ENCODE measurements at places on chromosomes 2 and 18.

- peak; percentile 65 for DNase-seq
Observed at GRCh38 chr18:62524440-62525200, 1.8 kb downstream of the ZCCHC2 start.

DNA sequence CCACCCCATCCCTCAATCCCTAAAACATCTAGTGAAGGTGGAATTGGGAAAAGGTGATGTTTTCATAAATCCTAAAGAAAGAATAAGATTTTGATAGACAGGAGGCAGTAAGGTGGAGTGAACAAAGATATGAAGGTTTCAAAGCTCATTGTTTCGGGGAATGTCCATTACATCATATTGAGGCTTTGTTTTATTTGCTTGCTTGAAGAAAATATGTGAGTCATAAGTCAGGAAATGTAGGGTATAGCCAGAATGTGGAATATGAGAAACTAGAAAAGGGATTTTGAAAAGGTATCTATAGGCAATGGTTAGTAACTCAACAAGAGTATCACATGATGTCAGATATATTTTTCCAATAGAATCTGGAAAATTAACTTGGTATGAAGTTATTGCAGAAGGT is 1178.5 kb upstream of the ACVR2A start:
- no peak for DNase-seq

- DNase-seq = no peak
Observed at GRCh38 chr2:133884739-133885381, 316.6 kb upstream of the NCKAP5 start.

GRCh38 chr2:159211447-159212396 is 74.8 kb downstream of the WDSUB1 start:
- DNase-seq = no peak

- no peak for DNase-seq
Observed at GRCh38 chr2:188440849-188441248, 149.2 kb downstream of the GULP1 start.

DNA sequence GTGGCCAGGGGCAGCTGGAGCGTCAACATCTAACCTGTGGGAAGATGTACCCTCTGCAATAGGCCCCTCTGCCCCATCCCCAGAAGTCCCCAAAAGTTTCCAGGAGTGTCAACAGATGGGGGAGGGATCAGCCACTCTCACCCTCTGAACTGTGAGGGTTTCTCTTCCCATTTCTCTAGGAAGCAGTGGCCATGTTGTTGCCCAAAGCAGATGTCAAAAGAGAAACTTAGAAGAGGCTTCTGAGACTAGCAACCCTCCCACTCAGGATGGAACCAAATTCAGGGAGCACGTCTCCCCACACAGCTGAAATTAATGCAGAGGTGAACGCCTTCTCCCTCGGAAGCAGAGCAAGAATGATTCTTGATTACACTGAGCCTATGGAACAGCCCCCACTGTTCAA is 70.3 kb downstream of the ARL4C start:
- peak; percentile 37 for DNase-seq

- no peak for DNase-seq
Observed at GRCh38 chr2:36392571-36393255, 37.1 kb downstream of the CRIM1 start.

DNA sequence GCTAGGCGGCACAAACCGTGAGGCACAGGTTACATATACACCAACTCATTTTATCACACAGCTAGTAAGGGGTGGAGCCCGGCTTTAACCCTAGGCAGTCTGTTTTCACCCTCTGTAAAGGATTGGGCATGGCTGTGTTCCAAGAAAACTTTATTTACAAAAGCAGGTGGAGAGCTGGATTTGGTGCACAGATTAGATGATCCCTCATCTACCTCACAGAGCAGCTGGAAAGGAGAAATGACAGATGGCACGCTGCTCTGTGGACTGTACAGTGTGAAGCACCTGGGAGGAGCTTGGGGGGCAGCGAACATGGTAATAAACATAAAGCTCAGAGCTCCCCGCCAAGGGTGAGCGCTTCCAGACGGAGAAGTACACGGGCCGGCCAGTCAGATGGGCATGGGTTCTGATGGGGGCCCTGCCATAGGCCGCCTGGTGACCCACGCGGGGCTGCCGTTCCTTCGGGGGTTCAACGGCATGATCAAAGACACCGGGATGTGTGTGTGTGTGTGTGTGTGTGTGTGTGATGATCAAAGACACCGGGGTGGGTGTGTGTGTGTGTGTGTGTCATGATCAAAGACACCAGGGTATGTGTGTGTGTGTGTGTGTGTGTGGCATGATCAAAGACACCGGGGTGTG is 862 bp upstream of the TMEM177 start:
- DNase-seq = peak; percentile 29

DNA sequence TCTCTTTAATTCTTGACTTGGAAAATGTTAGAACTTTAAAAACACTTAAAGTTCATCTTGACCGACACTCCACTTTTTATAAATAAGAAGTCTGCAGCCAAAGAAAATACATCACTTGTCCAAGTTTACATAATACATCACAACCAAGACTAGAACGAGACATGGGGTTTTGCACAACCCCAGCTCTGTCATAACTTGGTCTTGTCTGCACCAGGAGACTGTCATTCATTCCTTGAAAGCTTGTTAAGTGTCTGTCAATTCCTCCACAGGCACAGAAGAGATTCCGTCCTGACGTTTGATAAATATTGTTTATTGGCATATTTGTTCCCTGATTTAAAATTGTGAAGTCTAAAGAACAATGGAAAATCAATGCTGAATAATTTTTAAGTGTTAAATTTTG is 139.5 kb upstream of the SETBP1 start:
- no peak for DNase-seq

DNA sequence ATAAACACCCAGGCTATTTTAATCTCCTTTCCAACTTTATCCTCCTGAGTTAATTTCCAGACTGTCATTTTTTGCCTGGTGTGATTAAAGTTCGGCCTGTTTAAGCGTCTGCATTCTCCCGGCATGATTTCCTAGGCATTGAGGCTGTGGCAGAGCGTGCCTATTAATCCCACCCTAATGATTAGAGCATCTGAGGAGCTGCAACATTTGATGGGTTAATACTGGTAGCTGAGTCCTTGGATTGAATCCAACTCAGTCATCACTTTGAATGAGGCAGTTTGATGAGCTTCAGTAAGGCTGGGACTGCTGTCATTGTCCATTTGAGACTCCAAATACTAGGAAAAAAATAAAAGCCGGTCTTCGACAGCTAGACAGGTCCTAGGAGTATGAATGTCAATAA is 882.5 kb downstream of the SLC4A3 start:
- no peak for DNase-seq

- no peak for DNase-seq
Observed at GRCh38 chr2:128596396-128597120, 277.9 kb upstream of the HS6ST1 start.

- DNase-seq = no peak
Observed at GRCh38 chr2:33158482-33159003, 211.8 kb downstream of the LTBP1 start.

DNA sequence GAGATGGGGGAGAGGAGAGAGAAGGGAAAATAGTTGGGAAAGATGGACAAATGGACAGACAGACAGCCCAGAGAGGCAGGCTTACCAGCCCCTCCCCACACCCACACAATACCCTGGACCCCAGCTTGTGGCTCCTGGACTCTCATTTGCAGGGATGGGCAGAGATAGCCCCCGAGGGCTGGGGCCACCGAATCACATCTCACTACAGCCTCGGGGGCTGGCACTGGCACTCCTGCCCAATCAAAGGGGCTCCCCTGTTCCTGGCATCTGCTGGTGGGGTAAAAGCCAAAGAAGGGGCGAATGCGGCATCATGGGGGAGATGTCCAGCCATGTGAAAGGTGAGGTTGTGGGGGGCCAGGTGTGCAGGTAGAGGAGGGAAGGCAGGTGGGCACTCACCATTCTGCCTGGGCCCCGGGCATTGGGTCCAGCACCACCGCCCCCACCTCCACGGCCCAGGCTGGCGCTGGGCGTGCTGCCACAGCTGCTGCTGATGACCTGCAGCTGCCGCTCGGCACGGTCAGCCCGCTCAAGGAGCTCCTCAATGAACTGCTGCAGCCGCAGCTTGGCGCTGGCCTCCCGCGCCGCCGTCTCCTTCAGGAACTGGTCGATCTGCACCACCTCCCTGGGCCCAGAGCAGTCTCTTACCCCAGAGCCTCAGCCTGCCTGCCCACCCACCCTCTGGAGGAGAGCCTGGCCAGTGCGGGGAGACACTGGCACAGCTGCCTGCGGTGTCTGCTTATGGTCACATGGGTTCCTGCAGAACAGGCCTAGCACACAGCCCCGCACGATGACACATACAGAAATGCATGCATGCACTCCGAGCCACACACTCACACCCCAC is 18.0 kb downstream of the FBXO41 start:
- DNase-seq = no peak

GRCh38 chr18:13443552-13443951 is 225.0 kb downstream of the LDLRAD4 start:
- DNase-seq = no peak

DNA sequence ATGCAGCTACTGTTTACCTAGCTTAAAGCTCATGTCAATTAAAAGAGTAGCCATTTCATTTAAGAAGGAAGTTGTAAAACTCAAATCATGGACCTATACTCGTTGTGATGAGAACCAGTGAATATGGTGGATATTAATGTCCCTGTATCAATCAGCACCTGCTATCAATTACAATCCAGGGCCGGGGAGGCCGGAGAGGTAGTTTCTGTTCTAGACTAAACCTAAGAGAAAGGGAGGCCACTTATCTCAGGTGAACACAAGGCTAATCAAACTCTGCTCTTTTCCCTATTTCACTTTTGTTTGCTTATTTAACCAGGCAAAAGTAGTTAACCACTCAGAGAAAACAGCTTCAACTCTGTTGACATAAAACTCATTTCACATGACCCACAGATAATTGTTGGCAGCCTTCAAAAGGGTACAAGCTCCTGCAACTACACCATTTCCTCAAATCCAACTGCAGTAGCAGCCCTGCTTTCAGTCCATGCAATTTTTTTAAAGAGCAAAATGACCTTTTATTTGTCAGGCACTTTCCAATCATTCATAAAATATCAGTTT is 27.8 kb upstream of the SLC9A2 start:
- DNase-seq = no peak

GRCh38 chr2:85173909-85174308 is 40.7 kb downstream of the TCF7L1 start:
- no peak for DNase-seq

DNA sequence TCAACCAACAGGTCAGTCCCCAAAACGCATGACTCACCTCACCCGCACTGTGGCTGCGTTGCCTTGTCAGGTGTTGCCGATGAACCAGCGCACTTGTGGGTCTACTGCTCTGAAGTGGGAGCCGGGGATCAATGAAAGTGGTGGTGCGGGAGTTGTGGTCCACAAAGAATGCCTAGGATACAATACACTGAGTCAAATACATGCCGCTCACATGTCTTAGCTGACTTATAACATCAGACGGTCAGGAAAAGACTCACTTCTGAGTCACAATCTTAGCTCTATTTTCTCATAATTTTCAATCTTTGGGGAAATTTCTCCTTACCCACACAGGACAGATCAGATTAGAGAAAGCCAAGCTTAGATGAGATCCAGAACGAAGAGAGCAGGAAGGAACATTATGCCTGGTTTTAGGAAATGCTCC is 107.1 kb upstream of the STK17B start:
- DNase-seq = peak; percentile 85

GRCh38 chr2:54074606-54075341 is 40.6 kb upstream of the ACYP2 start:
- DNase-seq = no peak

DNA sequence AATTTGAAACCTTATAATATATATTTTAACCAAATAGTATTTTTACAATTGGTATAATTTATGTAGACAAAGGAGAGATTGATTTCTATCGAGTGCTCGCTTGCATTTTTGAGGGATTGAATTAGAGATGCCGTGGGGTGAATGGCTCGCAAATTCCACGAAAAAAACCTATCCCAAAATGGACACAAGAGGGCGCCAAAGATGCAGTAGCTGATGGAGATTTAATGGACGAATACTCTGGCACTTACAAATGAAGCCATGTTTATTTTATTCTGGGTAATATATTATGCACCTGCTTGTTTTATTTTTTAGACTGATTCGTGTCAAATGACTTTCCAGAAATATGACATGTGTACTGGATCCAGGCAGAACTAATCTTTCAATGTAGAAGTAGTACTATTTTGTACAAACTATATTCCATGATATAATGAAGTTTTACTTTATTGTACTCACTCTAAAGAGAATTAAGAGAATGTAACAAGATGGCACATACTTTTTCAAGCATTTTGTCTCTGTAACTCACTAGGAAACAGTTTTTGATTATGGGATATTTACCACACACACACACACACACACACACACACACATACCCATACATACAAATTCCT is 505.4 kb downstream of the PLCL1 start:
- DNase-seq = peak; percentile 65

GRCh38 chr2:205484764-205485163 is 197.5 kb upstream of the NRP2 start:
- DNase-seq = no peak

DNA sequence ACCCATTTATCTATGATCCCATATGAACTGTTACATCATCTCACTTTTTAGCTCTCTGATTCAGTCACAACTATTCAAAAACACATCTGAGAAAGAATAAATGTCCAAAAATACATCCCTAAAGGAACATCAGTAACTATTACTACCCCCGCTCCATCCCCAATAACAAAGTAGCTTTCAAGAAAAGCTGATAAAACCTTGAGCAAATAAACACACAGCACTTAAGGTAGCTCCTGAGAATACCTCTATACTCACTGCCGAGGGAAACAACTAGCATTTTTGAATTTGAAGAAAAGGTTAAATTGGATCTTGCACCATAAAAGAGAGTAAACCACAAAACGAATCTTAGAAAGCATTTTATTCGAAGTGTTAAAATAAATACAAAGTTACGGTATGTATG is 63.4 kb downstream of the PMAIP1 start:
- no peak for DNase-seq

- no peak for DNase-seq
Observed at GRCh38 chr2:113225263-113226259, 51.8 kb downstream of the PSD4 start.

GRCh38 chr18:77177009-77177408 is 44.4 kb upstream of the MBP start:
- DNase-seq = no peak

DNA sequence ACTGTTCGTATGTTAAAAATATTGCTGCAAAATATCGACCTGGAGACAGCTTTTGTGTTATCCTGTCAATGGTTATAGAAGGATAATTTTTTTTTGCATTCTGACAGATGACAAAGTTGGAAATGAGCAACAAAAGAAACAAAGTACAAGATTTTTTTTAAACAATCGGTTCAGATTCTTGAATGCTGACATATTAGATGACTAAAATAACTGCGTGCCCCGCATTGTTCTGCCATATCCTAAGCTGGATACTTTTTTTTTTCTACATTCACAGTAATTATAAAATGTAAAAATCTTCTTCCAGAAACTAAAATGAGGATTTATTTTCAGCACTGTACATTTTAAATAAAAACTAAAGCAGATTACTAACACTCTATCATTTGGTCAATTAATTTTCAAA is 67.1 kb downstream of the ABCG8 start:
- DNase-seq = no peak

GRCh38 chr2:6906165-6906741 is 11.0 kb upstream of the RNF144A start:
- DNase-seq = peak; percentile 32

All from activated CD4-positive, alpha-beta memory T cell treated with anti-CD3 and anti-CD28 coated beads for 36 hours (primary cell).